ENCODE measurements at places on chromosomes 2 and 18.

GRCh38 chr2:64937687-64938491, 51.3 kb upstream of the SLC1A4 start:
- peaks cover 9% of the 10 kb centered on the region for H3K27me3 ChIP-seq
- H3K4me1 ChIP-seq: peaks cover 28% of the 10 kb centered on the region
- H3K4me3 ChIP-seq: no peak overlapping the region
- DNase-seq: no peak

- H3K27ac ChIP-seq: no peak overlapping the region
- no peaks in the 10 kb centered on the region for H3K4me1 ChIP-seq
- H3K36me3 ChIP-seq: no peaks in the 10 kb centered on the region
- DNase-seq: no peak
- peaks cover 5% of the 10 kb centered on the region for H3K27me3 ChIP-seq
- no peak overlapping the region for H3K4me3 ChIP-seq
Observed at GRCh38 chr18:79772865-79773696, 24.7 kb upstream of the KCNG2 start.

- no peak overlapping the region for H3K4me3 ChIP-seq
- no peak for DNase-seq
- H3K4me1 ChIP-seq: peaks cover 23% of the 10 kb centered on the region
- H3K27me3 ChIP-seq: peaks cover 35% of the 10 kb centered on the region
Observed at GRCh38 chr2:46334389-46335271, 37.4 kb downstream of the EPAS1 start.

- no peak for DNase-seq
- no peaks in the 10 kb centered on the region for H3K27me3 ChIP-seq
- no peaks in the 10 kb centered on the region for H3K4me1 ChIP-seq
- H3K36me3 ChIP-seq: no peaks in the 10 kb centered on the region
- H3K27ac ChIP-seq: no peak overlapping the region
Observed at GRCh38 chr2:41445865-41446264, 602.0 kb upstream of the PKDCC start.

GRCh38 chr2:43461453-43462073, 134.3 kb downstream of the THADA start:
- DNase-seq: no peak
- H3K36me3 ChIP-seq: peaks cover 27% of the 10 kb centered on the region
- H3K4me3 ChIP-seq: no peak overlapping the region

DNA sequence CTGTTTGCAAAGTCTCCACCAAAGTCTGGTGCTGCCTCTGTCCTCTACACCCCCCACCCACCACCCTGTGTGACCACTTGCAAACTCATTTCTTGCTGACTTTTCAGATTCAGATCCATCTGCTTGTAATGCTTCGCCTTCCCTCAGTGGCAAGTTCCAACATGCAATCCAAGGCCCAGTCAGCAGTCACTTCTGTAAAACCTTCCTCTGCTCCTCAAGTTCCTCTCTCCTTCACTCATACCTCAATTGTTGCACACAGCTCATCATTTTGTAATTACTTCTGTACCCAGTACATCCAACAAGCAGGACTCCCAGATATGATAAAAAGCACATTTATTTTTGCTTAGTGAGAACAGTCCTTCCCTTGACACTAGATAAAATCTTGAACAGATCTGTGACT, 6.5 kb upstream of the LOXHD1 start:
- H3K4me3 ChIP-seq: no peak overlapping the region
- H3K36me3 ChIP-seq: no peaks in the 10 kb centered on the region
- H3K4me1 ChIP-seq: no peaks in the 10 kb centered on the region
- no peak for DNase-seq
- peaks cover 3% of the 10 kb centered on the region for H3K27me3 ChIP-seq
- H3K27ac ChIP-seq: no peak overlapping the region

GRCh38 chr18:77572537-77572936, 322.9 kb downstream of the GALR1 start:
- H3K36me3 ChIP-seq: no peaks in the 10 kb centered on the region
- no peak for DNase-seq
- H3K27me3 ChIP-seq: no peaks in the 10 kb centered on the region
- no peak overlapping the region for H3K27ac ChIP-seq
- no peaks in the 10 kb centered on the region for H3K4me1 ChIP-seq
- H3K4me3 ChIP-seq: no peak overlapping the region

GRCh38 chr2:148483665-148484064, 160.9 kb upstream of the EPC2 start:
- no peak for DNase-seq
- H3K27ac ChIP-seq: no peak overlapping the region
- peaks cover 2% of the 10 kb centered on the region for H3K36me3 ChIP-seq

- peaks cover 3% of the 10 kb centered on the region for H3K27me3 ChIP-seq
- peaks cover 1% of the 10 kb centered on the region for H3K36me3 ChIP-seq
- no peak overlapping the region for H3K4me3 ChIP-seq
- peaks cover 16% of the 10 kb centered on the region for H3K4me1 ChIP-seq
- H3K27ac ChIP-seq: no peak overlapping the region
- no peak for DNase-seq
Observed at GRCh38 chr2:134301099-134301927, 47.4 kb downstream of the MGAT5 start.

DNA sequence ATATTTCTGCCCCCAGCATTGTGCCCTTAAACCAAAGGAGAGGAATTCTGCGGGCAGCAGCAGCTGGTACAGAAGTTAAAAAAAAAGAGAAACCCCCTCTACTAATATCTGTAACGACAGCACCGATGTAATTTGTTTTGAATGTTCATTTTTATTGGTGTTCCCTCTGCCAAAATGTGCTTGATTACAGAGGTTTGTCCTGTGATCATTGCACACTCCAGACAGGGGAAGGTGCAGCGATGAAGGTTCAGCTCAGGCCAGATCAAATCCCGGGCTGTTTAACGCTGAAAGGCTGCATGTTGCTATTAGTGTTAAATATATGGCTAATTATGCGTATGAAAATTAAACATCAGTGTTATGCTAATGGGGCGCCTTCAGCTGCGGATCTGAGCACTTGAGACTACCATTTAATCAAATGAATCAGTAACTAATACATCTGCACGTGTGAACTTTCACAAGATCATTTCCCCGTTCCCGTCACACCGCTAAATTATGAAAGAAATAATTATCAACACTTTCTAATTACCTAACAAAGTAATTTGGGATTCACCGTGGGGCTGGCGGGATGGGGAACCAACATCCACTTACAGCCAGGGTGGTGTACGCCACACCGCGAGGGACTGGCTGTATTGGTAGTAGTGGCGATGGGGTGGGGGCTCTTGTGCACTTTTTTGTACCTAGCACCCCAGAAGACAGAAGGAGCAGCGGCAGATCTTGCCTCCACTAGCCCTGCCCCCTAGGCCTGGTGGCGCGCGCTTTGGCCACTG, 1.5 kb upstream of the DLX1 start:
- no peak for DNase-seq
- peak overlapping the region; percentile 67 for H3K4me3 ChIP-seq
- peak overlapping the region; percentile 75 for H3K27ac ChIP-seq
- H3K27me3 ChIP-seq: peaks cover 90% of the 10 kb centered on the region
- peaks cover 50% of the 10 kb centered on the region for H3K4me1 ChIP-seq
- peaks cover 1% of the 10 kb centered on the region for H3K36me3 ChIP-seq

DNA sequence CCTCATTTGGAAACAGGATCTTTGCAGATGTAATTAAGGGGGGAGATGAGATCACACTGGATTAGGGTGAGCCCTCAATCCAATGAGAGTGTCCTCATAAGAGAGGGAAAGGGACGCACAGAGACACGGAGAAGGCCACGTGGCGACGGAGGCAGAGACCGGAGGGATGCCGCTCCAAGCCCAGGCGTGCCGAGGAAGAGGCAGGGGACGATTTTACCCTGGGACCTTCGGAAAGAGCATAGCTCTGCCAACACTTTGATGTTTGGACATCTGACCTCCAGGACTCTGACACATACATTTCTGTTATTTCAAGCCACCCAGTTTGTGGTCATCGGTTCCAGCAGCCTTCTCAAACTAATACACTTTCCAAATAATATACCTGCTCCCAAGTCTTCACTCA, 84.4 kb upstream of the ZCCHC2 start:
- H3K4me1 ChIP-seq: no peaks in the 10 kb centered on the region
- H3K36me3 ChIP-seq: no peaks in the 10 kb centered on the region
- DNase-seq: no peak
- H3K27me3 ChIP-seq: peaks cover 12% of the 10 kb centered on the region
- H3K4me3 ChIP-seq: no peak overlapping the region

- H3K27ac ChIP-seq: no peak overlapping the region
- H3K4me1 ChIP-seq: no peaks in the 10 kb centered on the region
- no peaks in the 10 kb centered on the region for H3K36me3 ChIP-seq
- H3K27me3 ChIP-seq: no peaks in the 10 kb centered on the region
Observed at GRCh38 chr18:7855028-7855427, 287.9 kb downstream of the PTPRM start.

DNA sequence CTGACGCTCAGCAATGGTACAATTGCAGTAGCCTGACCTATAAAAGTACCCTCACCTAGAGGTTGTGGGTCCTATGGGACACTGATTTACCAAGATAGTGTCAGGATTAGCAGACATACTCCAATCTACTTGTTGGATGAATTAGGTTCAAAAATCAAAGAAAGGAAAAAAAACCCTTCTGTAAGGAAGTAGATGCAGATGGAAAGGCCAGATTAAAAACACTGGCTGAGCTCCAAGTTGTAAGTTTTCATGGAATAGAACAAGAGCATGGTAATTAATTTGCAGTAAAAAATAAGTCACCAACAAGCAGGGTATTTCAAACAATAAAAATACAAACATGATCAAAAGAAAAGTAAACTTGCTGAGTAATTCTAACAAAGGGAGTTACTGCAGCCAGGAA, 26.4 kb downstream of the IDH1 start:
- H3K4me1 ChIP-seq: no peaks in the 10 kb centered on the region
- DNase-seq: no peak
- no peak overlapping the region for H3K27ac ChIP-seq
- H3K27me3 ChIP-seq: peaks cover 2% of the 10 kb centered on the region
- H3K36me3 ChIP-seq: no peaks in the 10 kb centered on the region

GRCh38 chr2:140711867-140712266, 1418.9 kb downstream of the LRP1B start:
- H3K36me3 ChIP-seq: no peaks in the 10 kb centered on the region
- no peak overlapping the region for H3K4me3 ChIP-seq
- no peaks in the 10 kb centered on the region for H3K27me3 ChIP-seq
- no peaks in the 10 kb centered on the region for H3K4me1 ChIP-seq

GRCh38 chr2:162232671-162233070, 10.6 kb downstream of the FAP start:
- no peak overlapping the region for H3K27ac ChIP-seq
- H3K36me3 ChIP-seq: no peaks in the 10 kb centered on the region
- peaks cover 20% of the 10 kb centered on the region for H3K27me3 ChIP-seq
- H3K4me1 ChIP-seq: no peaks in the 10 kb centered on the region
- H3K4me3 ChIP-seq: no peak overlapping the region

DNA sequence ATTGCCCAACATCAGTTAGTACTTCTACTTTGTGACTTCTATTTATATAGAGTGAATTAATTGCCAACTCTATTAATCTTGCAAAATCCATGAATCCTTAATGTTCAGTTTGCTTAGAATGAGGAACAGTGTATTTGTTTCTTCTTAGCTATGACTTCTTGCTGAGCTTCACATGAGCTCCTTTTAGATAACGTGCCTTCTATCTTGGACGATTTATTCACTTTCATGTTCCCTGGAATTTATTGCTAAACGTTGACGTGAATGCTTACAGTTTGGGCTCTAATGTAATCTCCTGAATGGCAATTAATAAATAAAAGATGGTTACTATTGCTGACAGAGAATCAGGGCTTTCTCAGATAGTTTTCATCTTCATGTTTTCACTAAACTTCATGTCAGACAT, 384.5 kb upstream of the NRP2 start:
- no peak for DNase-seq
- H3K4me3 ChIP-seq: no peak overlapping the region

DNA sequence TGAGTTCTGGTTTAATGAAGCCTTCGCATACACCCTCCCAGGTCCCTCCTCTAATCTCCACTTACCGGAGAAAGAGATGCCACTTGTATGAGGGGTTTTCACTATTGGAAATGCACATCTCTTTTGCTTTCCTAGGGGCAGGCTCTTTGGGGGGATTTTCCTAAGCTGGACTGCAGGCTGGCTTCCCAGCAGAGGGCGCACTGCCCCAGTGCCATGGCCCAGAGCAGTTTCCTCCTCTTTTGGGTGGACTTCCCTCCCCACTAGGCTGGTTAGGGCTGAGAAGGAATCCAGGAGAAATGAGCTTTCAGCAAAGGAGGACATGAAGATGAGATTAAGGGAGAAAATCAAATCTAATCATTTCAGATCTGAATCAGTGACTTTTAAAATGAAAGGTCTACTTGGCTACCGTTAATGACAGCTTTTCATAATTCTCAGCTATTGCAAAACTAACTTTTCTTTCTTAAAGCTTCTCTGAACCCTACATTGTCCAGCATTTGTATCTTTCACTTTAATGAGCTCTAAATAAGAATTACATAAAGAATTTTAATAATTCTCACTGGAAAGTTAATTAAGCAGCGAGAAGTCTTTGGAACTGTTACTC, 784.1 kb upstream of the FANCL start:
- H3K27ac ChIP-seq: no peak overlapping the region
- H3K4me1 ChIP-seq: no peaks in the 10 kb centered on the region
- DNase-seq: no peak

- H3K27me3 ChIP-seq: no peaks in the 10 kb centered on the region
- no peak overlapping the region for H3K27ac ChIP-seq
- H3K36me3 ChIP-seq: no peaks in the 10 kb centered on the region
- H3K4me1 ChIP-seq: peaks cover 11% of the 10 kb centered on the region
Observed at GRCh38 chr2:88724643-88725332, 33.3 kb downstream of the RPIA start.

- H3K27ac ChIP-seq: no peak overlapping the region
- H3K4me1 ChIP-seq: no peaks in the 10 kb centered on the region
- H3K4me3 ChIP-seq: no peak overlapping the region
Observed at GRCh38 chr2:39693245-39693644, 27.5 kb downstream of the TMEM178A start.

DNA sequence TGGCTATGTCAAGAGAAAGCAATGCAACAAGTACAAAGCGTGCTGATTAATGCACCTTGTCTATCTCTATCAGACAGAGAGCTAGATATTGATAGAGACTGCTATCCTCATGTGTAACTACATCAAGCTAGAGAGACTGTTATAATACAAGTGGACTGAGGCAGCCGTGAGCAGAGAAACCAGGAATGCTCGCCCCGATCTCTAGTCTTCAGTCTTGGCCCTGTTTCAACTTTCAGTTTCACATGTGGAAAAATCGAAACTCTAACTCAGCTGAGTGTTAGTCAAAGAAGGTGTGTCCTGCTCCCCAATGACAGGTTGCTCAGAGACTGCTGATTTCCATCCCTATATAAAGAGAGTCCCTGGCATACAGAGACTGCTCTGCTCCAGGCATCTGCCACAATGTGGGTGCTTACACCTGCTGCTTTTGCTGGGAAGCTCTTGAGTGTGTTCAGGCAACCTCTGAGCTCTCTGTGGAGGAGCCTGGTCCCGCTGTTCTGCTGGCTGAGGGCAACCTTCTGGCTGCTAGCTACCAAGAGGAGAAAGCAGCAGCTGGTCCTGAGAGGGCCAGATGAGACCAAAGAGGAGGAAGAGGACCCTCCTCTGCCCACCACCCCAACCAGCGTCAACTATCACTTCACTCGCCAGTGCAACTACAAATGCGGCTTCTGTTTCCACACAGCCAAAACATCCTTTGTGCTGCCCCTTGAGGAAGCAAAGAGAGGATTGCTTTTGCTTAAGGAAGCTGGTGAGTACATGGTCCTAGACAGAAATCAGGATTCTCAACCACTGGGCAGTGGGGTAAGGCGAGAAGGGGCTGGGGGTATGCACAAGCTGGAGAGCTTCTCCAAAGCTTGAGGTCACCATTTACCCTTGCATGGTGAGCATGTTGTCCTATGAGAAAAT, at the start of gene RSAD2:
RSAD2 (plus strand) TSS at position 376 of the 903 bp plus-strand sequence; CDS start at position 400, 24 bp downstream.
- H3K27ac ChIP-seq: peak within 1 kb of the TSS; percentile 80
- H3K36me3 ChIP-seq: peaks cover 10% of the 10 kb centered on the region
- DNase-seq: peak; percentile 46
- no peaks in the 10 kb centered on the region for H3K27me3 ChIP-seq
- H3K4me1 ChIP-seq: peaks cover 83% of the 10 kb centered on the region

- peaks cover 5% of the 10 kb centered on the region for H3K36me3 ChIP-seq
- DNase-seq: no peak
- no peak overlapping the region for H3K4me3 ChIP-seq
- peaks cover 2% of the 10 kb centered on the region for H3K27me3 ChIP-seq
Observed at GRCh38 chr2:134368009-134368817, 114.3 kb downstream of the MGAT5 start.
